ENCODE measurements at places on chromosomes 11 and 22.

DNA sequence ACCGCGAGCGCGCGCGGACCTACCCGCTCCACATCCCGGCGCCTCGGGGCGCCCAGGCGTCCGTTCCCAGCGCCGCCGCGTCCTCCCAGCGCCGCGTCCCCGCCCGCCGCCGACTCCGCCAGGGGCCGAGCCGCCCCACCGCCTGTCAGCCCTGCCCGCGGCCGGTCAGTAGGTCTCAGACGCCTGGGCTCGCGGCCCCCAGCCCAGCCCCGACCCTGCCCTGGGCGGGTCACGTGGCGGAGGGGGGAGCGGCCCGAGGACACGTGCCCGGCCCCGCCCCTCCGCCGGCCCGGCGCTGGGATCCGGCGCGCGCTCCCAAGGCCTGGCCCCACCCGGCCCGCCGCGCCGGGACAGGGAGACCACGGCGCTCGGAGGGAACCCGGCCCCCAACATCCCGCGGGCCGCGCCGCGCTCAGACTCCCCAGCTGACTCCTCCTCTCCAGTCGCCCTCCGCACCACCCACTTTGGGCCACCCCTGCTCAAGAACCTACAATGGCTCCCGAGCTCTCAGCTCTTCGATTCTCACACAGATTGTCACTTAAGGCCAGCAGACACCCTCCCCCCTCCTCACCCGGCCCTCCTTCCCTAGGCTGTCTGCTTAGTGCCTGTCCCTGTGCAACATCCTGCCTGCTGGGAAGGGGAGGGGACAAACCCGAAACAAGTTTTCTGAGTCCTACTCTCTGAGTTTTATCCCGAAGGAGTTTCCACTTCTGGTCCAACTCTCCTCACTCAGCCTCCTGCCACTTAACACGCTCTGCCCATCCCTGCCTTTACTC is at the start of gene RAB3IL1:
Gene RAB3IL1 (minus strand): TSS at position 233 of the 776 bp plus-strand sequence. CDS start 199 bp downstream, at position 34.
- DNase-seq, result peak; percentile 69

DNA sequence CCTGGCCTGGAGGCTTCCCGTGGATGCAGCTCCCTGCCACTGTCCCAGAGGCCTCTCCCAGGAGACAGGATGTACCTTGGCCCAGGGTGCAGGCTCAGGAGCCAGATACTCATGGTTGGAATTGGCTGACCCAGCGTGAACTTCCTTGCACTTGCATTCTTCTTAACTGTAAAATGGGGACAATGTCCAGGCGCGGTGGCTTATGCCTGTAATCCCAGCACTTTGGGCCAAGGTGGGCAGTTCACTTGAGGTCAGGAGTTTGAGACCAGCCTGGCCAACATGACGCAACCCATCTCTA is 20.1 kb upstream of the ST3GAL4 start:
- no peak for DNase-seq

DNA sequence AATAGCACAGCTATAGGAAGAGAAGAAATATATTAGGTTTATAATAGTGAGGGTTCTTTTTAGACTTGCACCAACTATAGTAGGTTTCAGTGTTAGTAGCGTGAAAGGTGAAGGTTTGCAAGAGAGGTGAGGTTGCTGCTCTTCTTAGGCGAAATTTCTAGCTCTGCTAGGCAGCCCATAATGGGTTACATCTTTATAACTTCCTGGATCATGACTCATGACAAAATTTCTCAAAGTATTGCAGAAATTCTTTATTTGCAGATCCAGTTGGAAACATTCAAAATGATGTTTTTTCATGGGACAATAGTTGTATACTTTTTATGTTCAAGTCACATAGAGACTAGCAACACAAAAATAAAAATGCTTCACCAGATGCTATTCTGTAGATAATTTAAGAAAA is 260.0 kb downstream of the SOX6 start:
- DNase-seq, result no peak

DNA sequence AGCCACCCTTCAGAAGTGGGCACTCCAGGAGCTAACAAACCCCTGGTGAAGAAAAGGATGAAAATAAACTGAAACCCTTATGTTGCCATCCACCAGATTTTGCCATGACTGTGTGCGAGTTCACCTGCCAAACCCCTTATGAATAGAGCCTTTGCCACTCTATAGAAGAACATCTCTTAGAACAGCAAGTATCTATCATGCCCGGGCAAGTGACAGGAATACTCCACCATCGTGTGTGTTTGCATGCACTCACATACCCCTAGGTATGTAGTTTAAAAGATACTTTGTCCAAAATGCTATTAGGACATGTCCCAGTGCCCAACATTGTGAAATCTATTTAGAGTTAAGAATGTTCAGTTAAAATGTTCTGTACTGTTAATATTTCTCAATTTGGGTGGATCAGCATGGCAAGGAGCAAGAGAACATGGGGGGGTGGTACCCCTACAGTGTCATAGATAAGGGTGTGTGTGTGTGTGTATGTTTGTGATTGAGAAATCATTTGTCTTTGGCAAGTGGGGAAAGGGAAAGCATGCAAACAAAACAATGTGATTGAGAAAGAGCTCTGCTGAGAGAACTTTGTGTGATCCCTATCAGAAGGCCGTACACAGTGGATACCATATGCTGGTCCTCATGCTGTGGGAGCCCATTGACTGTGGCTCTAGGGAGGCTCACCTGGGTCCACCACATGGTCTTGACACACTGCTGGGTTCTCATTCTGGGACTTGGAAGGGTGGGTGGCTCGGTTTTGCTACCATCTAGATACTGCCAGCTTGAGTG is 94.9 kb downstream of the ZBTB16 start:
- no peak for DNase-seq

DNA sequence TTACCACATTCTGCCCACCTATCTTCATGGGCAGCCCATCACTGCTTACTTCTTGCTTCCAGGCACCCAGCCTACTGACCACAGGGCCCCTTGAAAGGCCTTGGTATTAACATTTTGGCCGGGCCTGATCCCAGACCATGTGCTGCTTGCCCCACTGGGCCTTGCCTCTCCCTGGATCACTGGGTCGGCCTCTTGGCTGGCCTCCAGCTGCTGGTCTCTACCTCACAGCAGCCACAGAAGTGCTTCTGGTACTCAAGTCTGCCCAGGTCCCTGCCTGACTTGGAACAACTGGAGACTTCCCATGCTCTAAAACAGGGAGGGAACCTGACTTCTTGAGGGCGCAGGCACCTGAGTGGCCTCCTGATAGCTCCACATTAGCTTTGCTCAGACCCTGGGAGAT is 63.6 kb downstream of the THAP12 start:
- no peak for DNase-seq

- DNase-seq, result no peak
These were observed 14.7 kb upstream of the GNAZ start for GRCh38 chr22:23055449-23056179.

DNA sequence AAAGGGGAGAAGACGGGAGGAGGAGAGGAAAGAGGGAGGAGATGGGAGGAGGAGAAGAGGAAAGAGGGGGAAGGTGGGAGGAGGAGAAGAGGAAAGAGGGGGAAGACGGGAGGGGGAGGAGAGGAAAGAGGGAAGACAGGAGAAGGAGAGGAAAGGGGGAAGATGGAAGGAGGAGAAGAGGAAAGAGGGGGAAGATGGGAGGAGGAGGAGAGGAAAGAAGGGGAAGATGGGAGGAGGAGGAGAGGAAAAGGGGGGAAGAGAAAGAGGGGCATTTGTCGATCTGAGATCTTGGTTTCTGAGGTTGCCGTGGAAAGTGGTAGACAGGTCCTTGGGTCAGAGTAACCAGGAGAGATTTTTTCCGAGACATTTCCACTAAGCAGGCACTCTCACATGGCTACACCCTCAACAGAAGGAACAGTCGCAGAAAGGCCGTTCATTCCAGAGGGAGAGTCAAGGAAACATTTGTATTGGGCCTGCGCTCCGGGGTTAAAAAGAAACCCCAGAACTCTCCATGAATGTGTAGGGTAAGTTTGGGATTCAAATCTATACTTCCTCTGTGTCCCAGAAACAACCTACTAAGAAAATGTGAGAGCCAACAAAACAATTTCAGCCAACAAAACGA is 39.8 kb upstream of the CARS1 start:
- DNase-seq, result no peak

DNA sequence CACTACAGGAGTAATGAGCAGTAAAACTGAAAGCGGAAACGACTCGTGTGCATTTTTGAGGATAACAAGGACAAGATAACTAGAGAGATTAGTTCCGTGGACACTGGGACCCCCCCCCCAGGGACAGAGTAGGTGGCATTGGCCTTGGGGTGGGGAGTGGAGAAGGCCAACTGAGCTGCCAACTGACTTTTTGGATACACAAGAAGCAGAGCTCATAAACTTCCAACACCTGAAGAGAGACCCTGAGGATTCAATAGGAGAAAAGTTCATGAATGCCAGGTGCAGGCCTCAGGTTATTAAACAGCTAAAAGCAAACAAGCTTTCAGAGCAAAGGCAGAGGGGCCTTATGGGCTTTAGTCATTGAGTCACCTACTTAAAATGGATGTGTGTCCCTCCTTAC is 17.6 kb upstream of the PRSS23 start:
- DNase-seq, result no peak

GRCh38 chr11:93128574-93128973 is 69.2 kb downstream of the SLC36A4 start:
- DNase-seq, result no peak

GRCh38 chr22:39439170-39439569 is 17.6 kb upstream of the MGAT3 start:
- no peak for DNase-seq

GRCh38 chr22:47515384-47516125 is 753.1 kb downstream of the TBC1D22A start:
- DNase-seq, result peak; percentile 23

DNA sequence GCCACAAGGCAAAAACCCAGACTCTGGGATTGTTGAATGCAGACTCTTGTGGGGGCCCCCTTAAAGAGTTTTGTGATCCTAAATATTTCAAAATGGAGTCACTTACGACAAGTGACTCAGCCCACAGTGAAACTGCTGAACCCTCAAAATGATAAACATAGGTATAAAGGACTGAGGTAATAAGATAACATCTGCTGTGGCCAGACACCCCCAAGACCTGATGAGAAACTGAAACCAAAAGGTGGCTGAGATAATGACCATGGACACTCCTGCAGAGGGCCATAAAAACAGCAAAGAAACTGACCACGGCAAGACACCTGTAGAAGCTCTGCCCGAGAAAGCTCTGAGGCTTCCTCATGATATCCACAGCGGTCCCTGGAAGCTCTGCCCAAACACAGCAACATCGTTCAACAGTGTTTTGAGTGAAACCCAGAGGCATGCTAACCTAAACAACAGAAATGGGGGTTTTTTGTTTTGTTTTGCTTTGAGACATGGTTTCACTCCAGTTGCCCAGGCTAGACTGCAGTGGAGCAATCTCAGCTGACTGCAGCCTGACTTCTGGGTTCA is 1.6 kb upstream of the PLAAT4 start:
- no peak for DNase-seq

- peak; percentile 5 for DNase-seq
These were observed 371.8 kb upstream of the CHORDC1 start for GRCh38 chr11:90594658-90595057.

DNA sequence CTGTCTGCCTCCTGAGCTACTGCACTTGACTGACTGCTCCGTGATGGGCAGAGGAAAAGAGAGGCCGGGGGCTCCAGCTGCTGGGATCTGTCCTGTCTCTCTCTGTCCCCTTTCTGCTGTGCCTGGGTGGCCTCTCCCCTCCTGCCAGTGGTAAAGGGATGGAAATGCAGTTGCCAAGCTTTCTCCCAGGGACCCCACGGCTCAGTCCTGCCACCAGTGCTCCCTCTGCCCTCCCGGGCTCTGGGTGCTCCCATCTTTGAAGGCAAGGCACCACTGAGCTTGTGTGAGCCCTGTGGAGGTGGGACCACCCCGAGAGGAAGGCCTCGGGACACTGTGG is 32.0 kb downstream of the NADSYN1 start:
- no peak for DNase-seq

DNA sequence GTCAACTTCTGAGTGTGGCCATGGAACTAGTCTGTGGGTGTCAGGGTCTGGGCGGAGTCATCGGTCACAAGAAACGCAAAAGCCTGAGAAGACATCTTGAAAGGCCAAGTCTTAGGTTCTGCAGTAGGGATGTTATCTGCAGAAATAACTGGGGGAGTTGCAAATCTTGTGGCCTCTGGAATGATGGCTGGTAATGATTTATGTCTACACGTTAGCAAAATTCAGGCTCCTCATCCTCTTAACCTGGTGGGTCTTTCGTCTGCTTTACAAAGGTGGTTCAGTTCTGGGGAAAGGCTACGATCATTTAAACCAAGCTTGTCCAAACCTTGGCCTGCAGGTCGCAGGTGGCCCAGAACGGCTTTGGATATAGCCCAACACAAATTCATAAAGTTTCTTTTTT is 7.4 kb upstream of the CYB5R3 start:
- DNase-seq, result no peak

GRCh38 chr11:86632499-86633269 is 39.7 kb downstream of the ME3 start:
- peak; percentile 95 for DNase-seq

GRCh38 chr11:106608677-106609076 is 409.6 kb downstream of the GUCY1A2 start:
- no peak for DNase-seq

DNA sequence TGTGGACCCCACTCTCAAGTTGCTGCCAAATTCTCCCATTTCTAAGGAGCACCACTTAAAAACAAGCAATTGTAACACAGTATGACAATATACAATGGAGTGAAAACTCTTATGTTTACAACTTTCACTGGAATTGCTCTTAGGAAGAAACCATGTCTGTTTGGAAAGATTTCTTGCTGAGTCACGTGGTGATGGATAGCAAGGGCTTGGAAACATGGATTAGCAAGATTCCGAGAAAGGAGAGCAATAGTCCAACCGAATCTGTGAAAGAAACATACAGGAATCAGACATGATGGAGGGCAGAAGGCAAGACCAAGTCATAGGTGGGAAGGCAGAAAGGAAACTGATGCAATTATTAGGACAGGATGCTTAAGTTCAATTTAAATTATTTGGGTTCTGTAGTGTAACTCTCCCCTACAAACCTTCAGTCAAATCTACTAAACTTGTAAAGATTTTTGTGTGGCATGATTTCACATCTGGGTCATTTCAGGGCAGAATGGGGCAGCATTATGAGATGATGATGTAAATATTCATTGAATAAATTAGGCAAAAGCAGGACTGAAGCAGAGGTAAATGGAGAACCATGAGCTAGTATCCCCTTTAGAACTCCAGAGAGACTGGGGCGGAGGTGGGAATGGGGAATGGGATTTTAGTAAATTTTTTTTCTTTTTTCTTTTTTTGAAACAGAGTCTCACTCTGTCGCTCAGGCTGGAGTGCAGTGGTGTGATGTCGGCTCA is 27.8 kb upstream of the THY1 start:
- no peak for DNase-seq

- DNase-seq, result no peak
These were observed 71.0 kb upstream of the KIRREL3 start for GRCh38 chr11:127071606-127072005.

DNA sequence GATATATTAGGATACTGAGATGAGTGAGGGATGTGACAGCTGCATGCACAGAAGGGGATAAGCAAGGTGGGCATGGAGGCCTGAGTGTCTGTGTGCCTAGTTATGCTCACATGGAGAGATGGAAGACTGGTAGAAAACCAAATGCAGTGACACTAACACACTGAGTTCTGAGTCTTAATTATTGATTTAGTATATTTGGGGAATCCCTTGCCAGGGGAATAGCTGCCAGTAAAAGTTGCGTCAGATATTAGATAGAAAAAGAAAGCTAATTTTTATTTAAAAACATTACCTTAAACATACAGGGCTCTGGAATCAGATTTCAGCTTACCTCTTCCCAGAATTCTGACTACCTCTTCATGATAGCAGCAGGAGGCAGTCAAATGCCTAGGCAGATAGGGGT is 620.5 kb downstream of the METTL15 start:
- no peak for DNase-seq

GRCh38 chr11:79439410-79439885 is 1.4 kb downstream of the TENM4 start:
- peak; percentile 60 for DNase-seq
